Epithelial cell of proximal tubule (primary cell): ENCODE measurements at places on chromosomes 7 and 10. TPM values are rescaled to one million over a fixed set of nuclear protein-coding genes. Genes with fewer than 3 reads are reported as not detected.

DNA sequence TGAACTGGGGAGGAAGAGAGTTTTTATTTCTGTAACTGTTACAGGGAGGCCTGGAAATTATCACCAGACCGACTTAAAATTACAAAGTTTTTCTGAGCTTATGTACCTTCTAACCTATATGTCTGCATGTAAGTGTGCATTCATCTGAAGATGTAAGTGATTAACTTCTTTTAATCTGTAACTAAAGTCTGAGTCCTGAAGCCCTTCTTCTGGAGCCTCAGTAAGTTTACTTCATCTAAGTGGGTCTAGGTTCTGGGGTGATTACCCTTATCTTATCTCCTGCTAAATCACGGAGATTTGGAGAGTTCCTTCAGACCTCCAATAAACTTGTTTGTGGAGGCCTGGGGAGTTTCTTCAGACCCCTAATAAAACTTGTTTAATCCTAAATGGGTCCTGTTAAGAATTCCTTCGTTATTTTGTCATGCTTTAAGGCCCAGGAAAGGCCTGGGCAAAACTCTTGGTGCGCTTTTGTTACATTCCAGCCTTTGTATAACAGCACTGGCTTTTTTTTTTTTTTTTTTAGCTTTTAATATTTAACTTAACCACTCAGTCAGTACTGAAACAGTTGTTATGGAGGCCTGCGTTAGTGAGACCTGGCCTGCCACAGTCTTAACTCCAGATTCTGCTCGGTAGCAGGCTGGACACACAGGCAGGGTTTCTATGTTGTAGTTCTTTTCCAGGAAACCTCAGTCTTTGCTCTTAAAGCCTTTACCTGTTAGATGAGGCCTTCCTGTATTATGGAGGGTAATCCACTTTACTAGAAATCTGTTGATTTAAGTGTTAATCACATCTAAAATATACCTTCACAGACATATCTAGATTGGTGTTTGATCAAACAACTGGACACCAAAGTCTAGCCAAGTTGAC lies 33.0 kb downstream of the TPST1 start:
- DNase-seq, result no peak

- no peak for DNase-seq
These were observed 10.2 kb downstream of the PLEKHA8 start for GRCh38 chr7:30038196-30038980.

DNA sequence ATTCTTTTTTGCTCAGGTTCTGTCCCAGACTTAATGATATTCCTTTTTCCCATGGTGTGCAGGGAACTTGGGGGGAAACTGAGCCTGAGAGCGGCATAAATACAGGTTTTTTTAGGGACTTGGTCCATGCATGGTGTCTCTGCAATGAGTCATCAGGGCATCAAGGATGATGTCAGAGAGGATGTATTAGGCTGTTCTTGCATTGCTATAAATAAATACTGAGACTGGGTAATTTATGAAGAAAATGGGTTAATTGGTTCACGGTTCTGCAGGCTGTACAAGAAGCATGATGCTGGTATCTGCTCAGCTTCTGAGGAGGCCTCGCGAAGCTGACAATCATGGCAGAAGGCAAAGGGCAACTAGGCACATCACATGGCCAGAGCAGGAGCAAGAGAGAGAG lies 185.4 kb downstream of the RAB11FIP2 start:
- DNase-seq, result no peak

The GSDME gene
- total RNA-seq, result 42.8 and 73.6 TPM in 2 replicates

DNA sequence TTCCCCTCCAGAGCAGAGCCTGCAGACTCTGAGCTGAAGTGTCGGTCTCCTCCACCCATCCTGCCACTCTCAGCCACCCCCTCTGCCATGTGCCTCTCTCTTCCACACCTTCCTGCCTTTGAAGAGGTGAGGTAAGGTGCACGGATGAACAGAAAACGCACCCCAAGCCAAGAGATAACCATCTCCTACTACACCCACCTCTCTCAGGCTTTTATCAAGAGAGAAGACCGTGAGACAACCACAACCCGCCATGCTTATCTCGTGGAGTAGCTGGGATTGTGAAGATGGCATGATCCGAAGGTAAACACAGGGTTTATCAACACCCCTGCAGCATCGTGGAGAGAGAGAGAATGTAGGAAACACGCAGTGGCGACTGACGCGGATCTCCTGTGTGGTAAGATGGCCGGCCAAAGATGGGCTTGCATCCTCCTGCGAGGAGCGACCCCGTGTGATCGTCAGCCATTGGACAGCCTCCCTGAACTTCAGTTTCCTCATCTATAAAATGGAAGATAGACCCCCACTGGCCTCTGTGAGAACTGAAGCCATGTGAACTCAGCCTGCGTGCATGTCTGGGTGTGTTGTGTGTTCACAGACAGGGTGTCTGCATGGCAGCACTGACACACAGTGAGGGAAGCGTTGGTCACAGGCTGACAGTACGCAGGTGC lies 219.0 kb downstream of the DIP2C start:
- DNase-seq, result no peak

The HABP2 gene
- total RNA-seq, result 0.63 TPM in 1 of 2 replicates, not detected in the other

GRCh38 chr10:110919349-110919931 lies at the start of gene SHOC2:
TSS of gene SHOC2 (plus strand) at chr10:110919604. CDS start at chr10:110964359, 44,755 bp downstream.
- no peak for DNase-seq

DNA sequence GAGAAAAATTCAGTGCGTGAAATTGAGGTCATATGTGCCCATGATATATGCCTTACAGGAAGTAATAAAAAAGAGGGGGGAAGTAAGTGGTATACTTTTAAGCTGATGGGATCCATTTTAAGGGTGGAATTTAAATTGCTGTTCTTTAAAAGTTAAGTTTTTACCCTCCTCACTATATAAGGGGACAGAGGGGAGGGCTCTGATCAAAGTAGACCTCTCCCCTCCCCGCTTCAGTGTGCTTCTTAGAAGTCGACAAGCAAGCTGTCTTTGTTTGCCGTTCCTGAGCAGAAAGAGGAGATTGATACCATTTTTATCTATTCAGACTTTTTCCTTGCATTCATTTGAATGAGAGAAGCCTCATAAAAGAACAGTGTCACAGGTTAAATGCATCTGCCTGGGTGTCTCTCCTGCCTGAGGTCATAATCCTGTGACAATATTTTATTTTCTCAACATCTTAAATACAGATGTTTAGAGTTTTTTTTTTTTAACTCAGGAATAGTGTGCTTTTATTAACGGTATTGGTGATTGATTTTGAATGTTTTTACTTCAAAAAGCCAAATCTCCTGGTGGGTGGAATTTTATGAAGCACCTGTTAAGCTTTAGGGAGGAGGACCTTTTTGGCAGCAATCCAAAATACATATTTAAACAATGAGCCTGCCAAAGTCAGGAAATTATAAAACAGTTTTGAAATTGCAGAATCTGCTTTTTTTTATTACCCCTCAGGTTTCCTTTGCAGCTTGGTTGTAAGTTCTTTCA lies 141.7 kb downstream of the KAT6B start:
- DNase-seq, result no peak

DNA sequence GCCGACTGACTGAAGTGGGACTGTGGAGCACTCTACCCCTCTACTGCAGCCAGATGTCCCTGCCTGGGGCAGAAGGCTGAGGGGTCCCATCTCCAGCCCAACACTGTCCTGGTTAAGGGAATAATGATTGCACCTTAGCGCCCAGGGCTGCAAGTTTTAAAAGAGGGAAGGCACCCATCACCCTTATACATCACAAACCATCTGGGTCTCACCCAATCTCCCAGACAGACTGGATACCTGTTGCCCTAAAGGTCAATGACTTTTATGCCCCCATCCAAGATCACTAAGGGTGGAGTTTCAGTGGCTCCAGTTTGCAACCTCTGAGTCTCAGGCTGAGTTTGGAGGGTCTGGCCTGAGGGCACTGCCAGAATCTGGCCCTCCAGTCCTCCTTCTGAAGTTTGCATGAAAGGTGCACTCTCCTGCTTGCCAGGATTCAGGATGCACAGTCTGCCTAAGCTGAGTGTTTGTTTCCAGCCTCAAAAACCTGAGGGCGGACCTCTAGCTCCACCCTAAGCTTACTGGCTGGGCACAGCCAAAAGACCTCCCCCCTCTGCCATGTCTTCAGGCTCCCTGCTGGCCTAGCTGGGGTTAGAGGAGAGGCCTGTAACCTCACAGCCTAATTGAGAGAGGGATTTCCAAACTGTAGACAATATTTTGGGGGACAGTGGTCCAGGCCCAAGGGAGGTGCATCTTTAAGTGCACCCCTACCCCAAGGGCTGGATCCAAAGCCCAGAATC lies 2.5 kb upstream of the EMX2 start:
- no peak for DNase-seq

GRCh38 chr7:68679459-68680234 lies 918.6 kb upstream of the AUTS2 start:
- DNase-seq, result no peak

The INA gene
- total RNA-seq, result 6.5 and 18.4 TPM in 2 replicates
